ENCODE measurements at places on chromosomes 13 and 19.

GRCh38 chr19:10555610-10555973 is 10.2 kb downstream of the KRI1 start:
- no peak for DNase-seq

DNA sequence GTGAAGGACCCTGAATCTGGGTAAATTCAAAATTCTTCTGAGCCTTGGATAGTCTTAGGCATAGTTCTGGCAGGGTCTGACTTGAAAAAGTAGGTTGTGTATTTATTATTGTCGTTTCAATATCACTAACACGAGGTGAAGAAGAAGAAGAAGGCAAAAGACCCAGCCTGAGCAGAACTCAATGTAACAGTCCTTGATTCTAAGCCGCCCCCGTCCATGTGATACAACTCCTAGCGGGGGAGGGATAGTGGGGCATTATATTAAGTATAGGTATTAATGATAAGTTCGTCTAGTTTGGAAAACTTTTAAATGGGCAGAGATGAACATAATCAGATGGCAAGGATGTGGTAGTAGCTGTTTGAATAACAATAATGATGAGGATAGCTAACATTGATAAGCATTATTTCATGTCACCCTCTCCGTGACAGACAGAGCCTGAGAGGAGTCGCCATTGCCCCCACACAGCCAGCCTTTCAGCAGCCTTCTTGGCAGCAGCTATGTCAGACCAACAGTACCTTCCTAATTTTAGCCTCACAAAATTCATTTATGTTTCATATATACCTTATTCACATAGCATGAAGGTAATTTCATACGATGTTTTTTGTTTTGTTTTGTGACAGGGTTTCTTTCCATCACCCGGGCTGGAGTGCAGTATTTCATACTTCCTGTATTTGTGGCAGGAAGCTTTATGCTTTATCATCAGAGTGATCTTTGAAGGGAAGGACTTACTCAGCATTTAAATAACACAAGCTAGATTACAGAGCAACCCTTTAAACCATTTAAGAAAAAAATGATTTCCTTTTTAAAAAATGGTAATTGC is 64.4 kb upstream of the NPAS1 start:
- peak; percentile 62 for DNase-seq

GRCh38 chr13:33855371-33855895 is 37.5 kb downstream of the RFC3 start:
- no peak for DNase-seq

DNA sequence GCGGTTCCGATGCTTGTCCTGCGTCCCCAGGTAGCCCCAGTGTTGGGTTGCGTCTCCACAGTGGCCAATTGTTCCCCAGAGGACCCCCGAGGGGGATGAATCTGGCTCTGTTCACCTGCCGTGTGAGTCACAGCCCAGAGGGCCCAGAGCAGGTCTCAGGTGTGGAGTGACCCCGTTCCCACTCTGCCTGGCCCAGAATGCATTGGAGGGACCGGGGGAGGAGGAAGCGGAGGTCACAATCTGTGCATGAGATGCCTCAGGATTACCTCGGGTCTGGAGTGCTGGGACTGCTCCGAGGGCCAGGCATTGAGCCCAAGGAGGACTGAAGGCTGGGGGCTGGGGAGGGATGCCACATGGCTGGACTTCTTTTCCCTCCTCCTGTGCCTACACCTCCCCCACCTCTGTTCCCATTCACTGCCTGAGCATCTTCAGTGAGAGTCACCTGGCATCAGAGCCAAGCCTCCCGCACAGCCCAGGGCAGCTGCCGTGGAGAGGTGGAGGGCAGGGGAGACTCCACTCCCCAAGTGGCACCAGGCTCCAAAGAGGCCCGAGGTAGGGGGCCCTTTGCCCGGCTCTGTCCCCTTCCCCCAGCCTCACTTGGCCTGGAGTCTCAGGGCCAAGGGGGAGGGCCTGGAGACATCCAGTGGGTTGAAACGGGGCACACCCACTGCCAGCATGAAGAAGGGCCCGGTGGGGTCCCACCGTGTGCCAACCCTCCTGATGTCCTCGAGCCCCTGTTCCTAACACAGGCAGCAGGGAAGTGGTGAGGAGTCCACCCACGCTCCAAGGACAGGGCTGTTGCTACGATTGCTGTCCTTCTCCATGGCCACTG is 81.1 kb downstream of the CHST8 start:
- DNase-seq, result no peak

DNA sequence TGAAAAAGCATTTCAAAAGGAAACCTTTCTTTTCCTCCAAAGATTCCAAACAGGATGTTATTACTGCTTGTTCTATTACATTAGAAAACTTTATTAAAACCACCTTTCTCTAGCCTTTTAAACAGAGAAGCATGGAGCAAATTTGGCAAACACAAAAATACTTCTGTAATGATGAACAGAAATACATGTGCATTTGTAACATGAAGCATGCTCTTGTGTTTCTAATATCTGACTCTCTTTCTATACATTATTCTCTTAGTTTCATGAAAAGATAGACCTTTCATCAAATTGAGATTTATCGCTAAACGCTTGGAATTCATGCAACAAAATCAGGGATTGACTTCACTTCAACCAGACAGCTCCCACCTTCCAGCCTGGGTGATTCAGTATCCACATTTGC is 152.8 kb upstream of the IRS2 start:
- DNase-seq, result no peak

GRCh38 chr19:23993440-23993839 is 78.8 kb downstream of the ZNF726 start:
- DNase-seq, result no peak

DNA sequence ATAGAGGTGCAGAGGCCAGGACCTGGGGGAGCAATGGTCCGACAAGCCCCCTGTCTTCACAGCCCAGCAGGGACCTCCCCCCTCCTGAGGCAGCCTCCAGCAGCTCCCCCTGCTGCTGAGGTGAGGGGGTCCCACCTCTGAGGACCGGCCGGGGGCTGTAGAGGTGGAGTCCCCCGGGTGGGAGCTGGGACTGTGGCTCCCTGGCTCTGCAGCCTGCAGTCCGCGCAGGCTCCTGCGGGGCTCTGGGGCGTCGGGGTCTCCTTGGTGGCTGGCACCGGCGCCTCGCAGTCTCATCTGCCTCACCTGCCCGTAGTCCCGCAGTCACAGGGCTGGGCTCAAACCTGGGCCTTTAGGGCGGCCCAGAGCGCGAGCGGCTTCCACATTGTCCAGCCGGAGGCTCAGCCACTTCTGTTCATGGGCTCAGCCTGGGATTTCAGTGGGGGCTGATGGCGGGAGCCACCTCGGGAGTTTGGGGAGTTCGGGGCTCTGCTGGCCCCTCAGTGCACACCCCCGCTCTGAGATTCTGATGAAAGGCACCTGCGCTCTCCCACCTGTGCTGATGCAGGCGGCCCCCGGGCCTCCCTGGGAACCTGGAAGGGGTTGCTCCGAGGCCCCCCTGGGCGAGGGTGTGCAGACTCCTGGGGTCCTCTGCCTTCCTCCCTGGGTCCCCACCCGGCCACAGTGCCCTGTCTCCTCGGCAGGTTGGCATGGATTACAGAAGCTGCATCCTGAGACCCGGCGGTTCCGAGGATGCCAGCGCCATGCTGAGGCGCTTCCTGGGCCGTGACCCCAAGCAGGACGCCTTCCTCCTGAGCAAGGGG is 7.0 kb upstream of the ZNF554 start:
- DNase-seq, result no peak

DNA sequence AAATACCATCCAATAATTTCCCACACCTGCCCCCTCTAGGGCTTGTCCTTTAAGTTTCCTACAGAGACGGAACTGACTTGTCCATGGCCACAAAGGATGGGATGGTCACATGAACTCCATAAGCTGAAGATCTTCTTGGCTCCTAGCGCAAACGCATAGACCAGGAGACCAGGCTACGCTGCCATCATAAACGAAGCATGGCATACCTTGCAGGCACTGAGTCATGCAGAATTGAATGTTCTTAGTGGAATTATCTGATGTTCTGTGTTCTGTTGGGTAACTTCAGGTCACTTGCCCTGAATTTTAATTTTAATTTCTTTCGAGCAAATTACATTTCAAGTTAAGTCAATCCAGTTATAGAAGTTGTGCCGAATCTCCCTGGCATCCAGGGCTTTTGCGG is 96.4 kb upstream of the STARD13 start:
- DNase-seq, result no peak

DNA sequence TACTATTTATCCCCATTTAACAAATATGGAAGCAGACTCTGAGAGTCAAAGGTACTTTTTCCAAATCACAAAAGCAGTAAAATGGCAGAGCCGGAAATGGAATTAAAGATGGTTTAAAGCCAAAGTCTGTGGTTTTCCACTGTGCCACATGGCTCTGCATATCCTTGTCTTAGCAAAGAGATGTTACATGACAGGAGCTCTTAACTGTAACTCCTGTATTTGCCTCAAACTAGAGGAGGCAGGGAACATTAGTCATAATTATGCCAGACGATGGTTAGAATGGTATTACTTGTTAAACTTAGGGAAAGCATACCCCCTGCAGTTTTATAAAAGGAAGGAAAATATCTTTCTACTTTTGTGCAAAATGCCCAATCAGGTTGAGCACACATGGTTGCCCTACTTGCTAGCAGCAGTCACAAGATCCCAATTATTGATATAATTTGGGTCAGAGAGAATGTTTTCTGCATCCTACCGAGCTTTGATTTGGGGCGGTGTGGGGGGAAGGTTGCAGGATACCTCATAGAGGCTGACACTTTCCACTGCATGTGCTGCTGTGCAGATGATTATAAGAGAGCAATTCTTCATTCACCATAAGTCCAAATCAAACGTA is 42.0 kb upstream of the MAB21L1 start:
- DNase-seq, result no peak

DNA sequence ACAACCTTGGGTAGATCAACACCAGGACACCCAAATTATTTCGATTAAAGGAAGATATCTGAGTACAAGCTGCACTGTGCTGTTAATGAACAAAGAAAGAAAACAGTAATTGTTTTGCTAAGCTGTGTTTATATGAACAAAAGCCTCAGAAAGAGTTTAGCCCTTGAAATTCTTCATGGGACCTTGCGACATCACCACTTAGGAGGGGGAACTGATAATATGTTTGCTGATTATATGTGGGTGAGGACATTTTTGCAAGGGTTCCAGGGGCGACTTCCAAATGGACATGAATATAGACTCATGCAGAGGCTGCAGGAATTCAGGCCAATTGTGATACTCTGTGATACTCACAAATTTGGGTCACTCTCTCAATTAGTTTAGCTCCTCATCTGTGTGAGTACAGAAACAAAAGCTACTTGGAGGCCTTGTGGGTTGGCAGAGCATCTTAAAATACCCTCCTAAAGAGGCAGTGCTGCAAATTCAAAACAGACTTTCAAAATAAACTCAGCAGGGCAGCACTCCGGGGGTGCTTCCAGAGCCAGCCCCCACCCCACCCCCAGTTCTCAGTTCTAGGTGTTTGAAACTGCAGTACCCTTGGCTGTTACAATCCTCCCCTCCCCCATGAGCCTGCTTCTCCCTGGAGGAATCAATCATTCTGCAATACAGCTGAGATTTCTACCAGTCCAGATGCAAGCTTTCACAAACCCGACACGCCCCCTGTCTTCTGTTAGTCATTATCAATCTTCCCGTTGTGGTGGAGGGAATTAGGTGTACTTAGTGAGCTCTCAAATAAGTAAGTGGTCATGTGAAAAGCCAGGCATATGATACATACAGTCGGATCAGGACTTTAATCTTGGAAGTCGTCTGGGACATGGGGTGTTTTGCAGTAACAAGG is 97.0 kb upstream of the MBNL2 start:
- peak; percentile 80 for DNase-seq

GRCh38 chr19:2129486-2129885 is 21.9 kb downstream of the AP3D1 start:
- no peak for DNase-seq

GRCh38 chr19:51524666-51525264 is 6.7 kb downstream of the SIGLEC6 start:
- no peak for DNase-seq

GRCh38 chr19:50717026-50717723 is 2.4 kb downstream of the SHANK1 start:
- no peak for DNase-seq

GRCh38 chr13:74438901-74439300 is 304.7 kb upstream of the KLF12 start:
- DNase-seq, result no peak

DNA sequence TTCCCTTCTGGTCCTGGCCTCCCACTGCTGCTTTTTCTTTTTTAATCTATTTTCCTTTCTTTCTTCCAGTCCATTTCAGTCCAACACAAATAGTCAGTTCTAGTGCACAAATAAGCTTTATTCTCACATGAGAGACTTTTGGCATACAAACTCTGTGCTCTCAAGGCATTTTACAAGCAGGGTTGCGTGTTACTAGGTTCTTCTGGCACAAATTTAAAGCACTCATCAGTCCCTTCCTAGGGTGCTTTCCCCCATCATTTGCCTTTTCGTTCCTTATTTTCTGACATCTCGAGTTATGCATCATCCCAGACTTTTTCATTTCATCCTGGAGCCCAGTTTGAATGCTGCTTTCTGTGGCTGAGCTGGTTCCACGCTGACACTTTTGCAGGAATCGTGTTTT is 29.8 kb upstream of the IL17D start:
- DNase-seq, result no peak

GRCh38 chr13:42068886-42069285 is 20.4 kb downstream of the DGKH start:
- no peak for DNase-seq

DNA sequence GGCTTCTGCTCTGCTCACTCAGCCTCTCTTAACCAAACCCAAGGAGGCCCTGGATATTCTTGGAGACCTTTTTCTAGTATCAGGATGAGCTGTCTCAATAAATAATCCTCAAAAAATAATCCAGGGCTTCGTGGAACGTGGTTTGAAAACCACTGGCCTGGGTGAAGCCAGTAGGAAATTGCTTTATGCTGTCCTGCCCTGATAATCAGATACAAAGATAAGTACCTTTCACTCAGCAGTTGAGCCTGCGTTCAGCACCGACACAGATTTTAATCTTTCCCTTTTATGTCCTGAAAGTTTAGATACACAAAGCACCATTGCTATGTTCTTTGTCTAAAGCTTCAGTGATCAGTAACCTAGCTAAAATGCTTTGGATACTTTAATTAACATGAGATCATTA is 460.0 kb downstream of the RFC3 start:
- DNase-seq, result no peak

DNA sequence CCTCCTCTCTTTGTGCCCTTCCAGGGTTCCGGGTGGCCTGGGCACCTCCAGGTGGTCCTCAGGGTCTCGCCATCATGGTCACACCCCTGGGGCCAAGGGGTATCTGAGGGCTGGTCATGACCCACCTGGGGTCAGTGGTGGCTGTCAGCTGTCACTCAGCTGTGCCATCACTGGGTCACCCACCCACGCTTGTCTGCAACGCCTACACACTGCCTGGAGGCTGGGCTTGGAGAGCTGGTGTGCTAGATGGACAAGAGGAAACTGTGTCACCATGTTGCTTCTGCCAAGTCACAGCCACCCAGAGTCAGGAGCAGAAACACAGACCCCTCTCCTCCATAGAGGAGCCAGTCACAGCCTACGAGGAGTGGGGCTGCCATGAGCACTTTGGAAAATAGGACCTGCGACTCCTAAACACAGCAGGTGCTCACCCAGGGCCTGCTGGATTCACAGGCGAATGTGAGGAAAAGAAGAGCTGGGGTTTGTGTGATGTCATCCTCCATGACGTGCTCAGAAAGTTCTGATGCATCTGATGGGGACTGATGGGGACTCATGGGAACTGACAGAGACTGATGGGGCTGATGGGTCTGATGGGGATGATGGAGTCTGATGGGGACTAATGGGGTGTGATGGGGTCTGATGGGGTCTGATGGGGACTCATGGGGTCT is 10.7 kb upstream of the GRTP1 start:
- DNase-seq, result no peak
